ENCODE measurements at places on chromosomes 3 and 15.

DNA sequence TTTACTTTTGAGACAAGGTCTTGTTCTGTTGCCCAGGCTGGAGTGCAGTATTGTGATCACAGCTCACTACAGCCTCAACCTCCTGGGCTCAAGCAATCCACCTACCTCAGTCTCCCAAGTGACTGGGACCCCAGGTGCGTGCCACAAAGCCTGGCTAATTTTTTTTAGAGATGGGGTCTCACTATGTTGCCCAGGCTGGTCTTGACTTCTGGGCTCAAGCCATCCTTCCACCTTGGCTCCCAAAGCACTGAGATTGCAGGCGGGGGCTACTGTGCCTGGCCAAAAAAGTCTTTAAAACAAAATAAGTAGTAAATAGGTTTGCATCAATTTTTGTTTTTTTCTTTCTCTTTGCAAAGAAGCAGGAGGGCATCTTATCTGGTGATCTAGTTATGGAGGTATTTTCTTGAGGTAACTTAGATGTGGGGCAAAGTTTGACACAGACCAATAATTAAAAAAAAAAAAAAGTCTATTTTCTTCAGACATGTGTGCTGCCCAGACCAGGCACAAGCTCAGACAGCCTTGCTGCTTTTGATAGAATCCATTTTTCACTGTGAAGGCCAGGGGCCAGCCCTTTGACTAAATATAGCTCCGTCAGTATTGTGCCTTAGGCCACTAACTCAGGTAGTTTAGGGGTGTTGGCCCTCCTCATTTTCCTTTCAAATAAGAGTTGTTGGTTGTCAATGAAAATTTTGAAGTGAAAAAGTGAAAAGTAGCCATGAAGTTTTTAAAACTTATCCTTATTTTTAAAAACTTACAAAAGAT is 2.5 kb downstream of the ARL6IP5 start:
- DNase-seq: no peak

DNA sequence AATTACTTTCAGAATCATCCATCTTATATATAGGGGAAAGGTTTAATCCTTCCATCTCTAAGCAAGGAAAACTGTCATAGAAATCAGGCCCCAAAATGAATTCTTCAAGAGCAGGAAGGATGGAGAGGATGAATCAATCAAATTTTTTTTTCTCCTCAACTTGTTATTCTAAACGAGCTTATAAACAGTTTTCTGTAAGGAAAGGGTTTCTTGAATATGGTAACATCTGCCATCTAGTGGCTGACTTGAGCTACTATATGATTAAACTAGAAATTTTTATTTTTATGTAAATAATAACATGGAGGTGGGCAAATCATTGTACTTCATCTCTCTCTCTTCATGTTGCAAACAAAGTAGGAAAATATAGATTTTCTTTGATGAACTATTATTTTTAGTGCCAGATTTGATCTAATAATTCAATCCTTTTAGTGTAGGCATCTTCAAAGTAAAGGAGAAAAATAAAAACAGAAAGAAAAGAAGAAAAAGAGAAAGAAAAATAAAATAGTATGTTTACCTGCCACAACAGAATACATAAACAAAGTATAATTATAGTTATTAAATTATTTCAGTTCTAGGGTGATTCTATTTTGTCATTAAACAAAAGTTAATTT is 146.6 kb downstream of the SERPINI1 start:
- peak; percentile 7 for DNase-seq

DNA sequence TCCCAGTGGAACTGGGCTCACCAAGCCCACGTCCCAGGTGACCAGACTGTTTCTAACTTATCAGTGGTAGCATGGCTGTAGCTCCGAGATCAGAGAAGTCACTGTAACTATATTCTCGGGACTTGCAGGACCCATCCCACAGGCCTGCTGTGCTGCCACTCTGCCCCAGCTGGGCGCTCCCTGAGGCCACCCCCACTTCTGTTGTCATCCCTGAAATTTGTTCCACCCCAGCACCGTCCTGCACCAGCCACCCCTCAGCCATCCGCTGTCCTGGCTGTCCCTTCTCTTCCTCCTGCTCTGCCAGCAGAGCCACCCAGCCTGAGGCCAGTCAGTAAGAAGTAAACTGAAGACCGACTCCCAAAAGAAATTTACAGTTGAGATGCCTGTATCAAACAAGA is 33.0 kb upstream of the VILL start:
- no peak for DNase-seq

- no peak for DNase-seq
Observed at GRCh38 chr3:81425198-81425868, 336.1 kb downstream of the GBE1 start.

- DNase-seq: peak; percentile 59
Observed at GRCh38 chr3:108292905-108293328, 3.4 kb upstream of the HHLA2 start.

- DNase-seq: no peak
Observed at GRCh38 chr3:41323467-41324155, 124.3 kb downstream of the CTNNB1 start.

- DNase-seq: no peak
Observed at GRCh38 chr3:42733501-42734262, 31.1 kb upstream of the HHATL start.

GRCh38 chr15:88613074-88613944 is 7.8 kb upstream of the AEN start:
- DNase-seq: no peak

DNA sequence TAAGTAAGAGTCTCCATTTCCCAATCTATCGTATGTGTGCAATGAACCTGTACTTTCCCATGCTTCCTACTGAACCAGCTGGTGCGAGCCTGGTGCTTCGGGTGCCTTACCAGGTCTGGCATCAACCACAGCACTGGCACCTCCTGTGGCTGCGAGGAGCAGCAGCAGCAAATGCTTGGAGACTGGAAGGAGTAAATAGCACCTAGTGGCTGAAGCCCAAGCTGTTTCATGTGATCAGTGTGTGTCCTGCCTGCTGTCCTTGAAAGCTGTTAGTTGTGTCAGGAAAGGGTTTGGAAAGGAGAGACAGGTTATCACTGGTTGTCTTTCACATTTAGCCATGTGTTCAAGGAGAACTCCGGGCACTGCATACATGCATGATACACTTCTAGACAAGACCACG is 31.8 kb downstream of the PCOLCE2 start:
- DNase-seq: no peak

- DNase-seq: no peak
Observed at GRCh38 chr15:60555806-60556205, 76.9 kb upstream of the ICE2 start.

GRCh38 chr3:155076888-155077287 is 3.2 kb upstream of the MME start:
- DNase-seq: no peak
